BJ (cell line): ENCODE measurements at places on chromosomes 6 and 20.

GRCh38 chr6:125302840-125303511 lies 1.2 kb upstream of the HDDC2 start:
- DNase-seq: no peak

- DNase-seq: no peak
Measured at GRCh38 chr6:16130437-16130891, 1.6 kb downstream of the MYLIP start.

GRCh38 chr6:93896081-93896480 lies 476.7 kb upstream of the EPHA7 start:
- DNase-seq: no peak

GRCh38 chr20:49219924-49220831 lies 962 bp downstream of the DDX27 start:
- DNase-seq: no peak

DNA sequence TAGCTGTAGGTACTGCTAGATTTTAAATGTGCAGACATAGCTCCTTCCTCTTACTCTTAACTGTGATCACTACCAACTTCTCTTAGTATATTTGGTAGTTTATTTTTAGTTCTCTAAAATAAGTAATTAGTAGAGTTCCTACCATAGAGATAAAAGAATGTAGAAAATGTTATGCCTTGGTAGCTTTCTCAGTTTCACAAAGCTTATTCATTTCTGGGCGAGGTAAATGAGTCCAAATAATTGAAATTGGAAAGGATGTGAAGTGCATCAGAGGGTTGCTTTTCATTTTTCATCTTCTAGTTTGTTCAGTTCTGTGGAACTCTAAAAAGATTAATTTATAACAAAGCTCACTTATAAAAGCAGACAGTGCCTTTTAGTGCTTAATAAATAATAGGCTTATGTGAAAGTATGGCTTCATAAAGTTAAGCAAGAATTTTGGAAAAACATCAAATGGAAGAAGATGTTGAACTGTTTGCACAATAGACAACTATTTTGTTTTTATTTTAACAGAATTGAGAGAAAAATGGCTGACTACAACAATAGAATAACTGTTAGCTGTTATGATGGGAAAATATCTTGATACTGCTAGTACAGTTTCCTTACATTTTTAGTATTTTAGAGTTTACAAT lies 303.7 kb downstream of the UTRN start:
- DNase-seq: no peak

DNA sequence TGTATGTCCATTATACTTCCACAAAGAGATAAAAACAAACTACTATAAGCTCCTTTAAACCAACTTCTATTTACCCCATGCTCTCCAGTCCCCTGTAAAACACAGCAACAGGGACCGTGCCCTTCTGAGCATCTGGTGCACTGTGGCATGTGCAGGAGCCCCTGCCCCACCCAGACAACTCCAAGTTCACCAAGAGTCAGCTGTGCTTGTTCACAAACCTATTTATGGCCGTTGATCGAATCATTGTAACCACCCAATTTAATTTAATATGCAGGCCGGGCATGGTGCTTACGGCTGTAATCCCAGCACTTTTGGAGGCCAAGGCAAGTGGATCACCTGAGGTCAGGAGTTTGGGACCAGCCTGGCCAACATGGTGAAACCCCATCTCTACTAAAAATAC lies 13.7 kb upstream of the BLCAP start:
- DNase-seq: no peak

GRCh38 chr6:108578595-108579327 lies 18.0 kb downstream of the FOXO3 start:
- no peak for DNase-seq

DNA sequence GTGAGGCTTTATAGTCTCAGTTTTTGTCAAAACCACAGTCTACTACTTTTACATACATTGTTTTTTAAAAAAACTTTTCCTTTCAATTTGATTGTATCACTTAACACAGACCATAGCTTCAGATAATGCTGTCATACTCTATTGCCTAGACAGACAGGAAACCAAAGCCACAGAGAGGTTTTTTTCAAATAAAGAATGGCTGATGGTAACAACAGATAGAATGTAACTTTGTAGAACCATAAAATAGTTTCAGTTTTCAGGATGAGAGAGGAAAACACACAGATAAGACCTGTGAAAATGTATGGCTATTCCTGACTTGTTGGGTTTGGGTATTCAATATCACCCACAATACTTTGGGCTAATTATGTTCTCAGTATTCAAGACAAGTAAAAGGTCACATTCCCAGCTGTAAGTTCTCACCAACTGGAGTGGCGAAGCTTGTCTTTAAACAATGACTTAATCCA lies 94.0 kb downstream of the ADGRG6 start:
- DNase-seq: no peak
